HFFc6 (cell line): ENCODE measurements at places on chromosomes 3 and 15.

GRCh38 chr3:100796556-100796955, 87.3 kb downstream of the TFG start:
- DNase-seq = peak; percentile 22

DNA sequence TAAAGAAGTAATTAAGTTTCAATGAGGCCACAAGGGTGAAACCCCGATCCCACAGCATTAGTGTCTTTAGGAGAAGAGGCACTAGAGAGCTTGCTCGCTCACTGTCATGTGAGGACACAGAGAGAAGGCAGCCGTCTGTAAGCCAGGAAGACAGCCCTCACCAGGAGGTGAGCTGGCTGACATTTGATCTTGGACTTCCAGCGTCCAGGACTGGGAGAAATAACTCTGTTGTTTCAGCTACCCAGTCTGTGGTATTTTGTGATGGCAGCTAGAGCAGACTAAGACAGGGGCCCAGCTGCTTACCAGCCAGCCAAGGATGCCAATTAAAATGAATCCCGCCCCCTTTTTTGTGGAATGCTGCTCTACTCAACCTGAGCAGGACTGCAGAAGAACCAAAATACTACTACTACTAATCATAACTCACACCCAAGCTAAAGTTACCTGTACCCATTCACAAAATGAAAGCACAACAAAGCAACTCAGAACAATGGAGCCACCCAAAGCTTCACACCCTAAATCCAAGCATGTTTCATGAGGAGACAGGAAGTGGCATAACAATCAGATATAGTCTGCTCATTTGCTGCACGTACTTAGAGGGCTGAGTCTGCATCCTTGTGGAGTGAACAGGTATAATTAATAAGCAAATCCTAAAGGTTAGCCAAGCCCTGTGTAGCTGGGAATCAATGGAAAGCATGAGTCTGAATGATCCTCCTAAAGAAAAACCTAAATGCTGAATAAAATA, 35.6 kb upstream of the RHCG start:
- no peak for DNase-seq

DNA sequence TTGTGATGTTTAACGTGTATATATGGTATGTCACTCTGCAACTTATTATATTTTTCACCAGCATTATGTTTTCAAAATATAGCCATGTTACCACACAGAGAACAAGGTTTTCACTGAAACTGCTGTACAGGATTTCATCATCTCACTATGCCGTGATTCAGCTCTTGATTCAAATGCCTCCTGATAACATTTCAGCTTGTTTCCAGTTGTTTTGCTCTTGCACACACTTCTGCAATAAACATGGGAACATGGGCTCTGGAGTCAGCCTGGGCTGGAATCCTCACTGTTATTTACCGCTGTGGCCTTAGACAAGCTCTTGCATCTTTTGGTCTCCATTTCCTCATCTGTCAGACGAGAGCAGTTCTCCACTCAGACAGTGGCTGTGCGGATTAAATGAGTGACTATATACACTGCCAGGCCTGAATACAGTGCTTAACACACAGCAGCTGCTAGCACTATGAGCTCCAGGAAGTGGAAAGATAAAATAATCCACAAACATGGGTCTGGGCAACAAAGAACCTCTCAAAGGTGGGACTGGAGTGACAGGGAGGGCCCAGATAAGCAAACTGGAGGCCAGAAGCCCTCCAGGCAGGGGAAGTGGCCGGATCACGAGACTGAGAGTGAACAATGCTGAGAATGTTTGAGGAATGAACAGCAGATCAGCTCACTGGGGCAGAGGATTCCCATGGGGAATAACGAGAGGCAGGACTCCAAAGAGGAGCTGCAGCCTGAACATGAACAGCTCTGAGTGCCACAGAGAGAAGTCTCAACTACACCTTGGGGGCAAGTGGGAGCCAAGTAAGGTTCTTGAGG, 17.7 kb downstream of the NTRK3 start:
- DNase-seq = no peak

DNA sequence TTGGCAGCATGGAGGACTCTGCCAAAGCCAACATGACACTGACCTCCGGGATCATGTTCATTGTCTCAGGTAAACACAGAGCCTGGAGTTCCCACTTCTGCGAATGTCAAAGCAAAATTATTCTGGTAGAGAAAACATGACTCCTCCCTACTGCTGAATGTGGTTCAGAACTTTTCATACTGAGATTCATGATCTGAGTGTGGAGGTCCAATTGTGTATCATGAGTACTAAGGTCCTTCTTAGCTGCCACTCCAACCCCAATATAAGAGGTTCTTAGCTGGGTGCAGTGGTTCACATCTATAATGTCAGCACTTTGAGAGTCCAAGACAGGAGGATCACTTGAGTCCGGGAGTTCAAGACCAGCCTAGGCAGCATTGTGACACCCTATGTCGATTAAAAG, 13.8 kb downstream of the CLDN18 start:
- no peak for DNase-seq

GRCh38 chr15:89999676-90000185, 1.4 kb upstream of the ZNF710 start:
- peak; percentile 6 for DNase-seq

GRCh38 chr15:100529556-100529955, 806 bp upstream of the CERS3 start:
- DNase-seq = no peak

DNA sequence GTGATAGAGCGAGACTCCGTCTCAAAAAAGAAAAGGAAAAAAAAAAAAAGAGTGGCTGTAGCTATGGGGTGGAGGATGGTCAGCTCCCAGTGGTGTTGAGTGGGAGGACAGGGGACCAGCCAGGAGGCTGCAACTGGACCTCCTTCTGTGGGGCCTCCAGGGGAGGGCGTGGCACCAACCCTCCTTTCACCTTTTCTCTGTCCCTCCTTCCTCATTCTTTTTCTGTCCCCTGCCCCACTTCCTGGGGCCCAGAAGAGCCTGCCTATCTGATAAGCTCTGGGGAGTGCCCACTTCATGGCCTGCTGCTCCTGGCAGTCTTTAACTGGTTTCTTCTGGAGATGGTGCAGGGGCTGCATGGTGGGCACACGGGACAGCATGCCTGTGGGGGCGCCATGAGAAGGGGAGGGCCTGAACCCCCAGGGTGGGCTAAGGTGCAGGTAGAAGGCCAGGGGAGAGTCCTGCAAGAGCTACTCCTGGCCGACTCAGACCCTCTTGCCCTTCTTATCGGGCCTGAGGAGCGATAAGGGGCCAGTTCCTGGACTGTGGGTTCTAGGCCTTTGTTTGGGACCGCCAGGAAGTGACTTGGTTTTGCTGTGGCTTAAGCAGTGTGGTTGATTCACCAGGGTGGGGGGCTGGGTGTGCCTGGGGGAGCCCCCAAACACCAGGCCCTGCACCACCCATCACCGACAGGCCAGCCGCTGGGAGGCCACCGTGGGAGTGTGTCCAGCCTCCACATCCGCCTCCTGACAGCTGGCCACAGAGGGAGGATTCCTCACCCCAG, 49.4 kb upstream of the FLNB start:
- DNase-seq = no peak

DNA sequence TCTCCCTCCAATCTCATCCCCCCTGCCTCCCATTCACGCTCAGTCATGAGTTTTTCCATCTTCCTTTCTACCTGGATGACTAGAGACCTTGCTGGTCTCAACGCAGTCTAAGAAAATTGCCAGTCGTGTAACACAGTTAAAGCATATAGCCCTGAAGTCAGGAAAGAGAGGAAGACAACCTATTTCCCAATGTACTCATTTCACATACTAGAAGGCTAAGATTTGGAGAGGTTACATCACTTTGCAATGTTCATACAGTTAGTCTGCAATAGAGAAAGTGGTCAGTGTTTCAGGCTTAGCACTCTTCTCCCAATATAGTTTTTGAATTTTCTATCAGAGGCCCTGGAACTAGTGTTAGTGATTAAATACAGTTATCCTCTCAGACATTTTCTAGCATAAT, 278.6 kb downstream of the EDEM1 start:
- DNase-seq = no peak

DNA sequence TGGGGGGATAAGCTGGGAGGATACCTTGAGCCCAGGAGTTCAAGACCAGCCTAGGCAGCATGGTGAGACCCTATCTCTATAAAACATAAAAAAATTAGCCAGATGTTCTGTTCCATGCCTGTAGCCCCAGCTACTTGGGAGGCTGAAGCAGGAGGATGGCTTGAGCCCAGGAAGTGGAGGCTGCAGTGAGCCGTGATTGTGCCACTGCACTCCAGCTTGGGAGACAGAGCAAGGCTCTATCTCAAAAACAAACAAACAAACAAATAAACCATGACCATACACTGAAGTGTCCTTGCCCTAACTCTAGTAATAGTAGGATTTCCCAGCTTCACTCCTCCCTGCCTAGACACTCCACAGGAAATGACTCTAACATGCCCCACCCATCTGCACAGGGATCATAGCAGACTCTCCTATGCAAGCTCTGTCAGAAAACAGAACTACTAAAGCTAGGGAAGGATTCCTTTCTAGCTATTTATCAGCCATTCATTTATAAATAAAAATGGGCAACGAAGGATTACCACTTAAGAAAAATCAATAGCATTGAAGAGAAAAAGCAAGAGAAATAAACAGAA, 4.6 kb downstream of the ERICH6 start:
- DNase-seq = peak; percentile 26

DNA sequence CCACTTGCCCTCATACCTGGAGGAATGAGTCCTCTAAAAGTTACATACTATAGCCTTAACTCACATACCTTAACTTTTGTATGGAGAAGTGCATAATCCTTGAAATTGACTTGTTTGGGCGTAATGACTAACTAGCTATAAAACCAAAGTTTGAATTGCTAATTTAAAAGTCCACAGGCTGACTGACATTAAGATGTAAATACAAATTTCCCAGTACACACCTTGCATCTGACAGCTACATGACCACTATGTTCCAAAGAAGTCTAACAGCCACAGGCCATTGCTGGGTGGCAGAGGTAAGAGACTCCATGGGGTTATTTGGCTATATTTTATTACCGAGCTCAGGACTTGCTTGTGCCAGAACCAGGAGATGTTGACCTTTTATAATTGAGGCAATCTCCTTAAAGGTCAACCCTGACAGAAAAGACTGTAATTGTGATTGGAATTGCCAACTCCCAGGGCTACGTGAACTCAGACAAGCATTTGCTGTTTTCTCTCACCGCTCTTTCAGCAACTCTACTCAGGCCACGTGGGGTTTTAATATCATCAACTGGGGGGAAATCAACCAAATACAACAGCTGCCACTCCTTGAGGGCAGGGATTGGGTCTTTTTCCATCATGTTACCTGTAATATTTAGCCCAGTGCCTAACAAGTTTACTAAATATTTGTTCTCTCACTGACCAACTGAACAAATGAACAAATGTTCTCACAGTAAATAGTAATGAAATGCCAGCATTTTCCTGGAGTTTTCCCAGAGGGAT, 139.9 kb downstream of the SEMA6D start:
- no peak for DNase-seq

DNA sequence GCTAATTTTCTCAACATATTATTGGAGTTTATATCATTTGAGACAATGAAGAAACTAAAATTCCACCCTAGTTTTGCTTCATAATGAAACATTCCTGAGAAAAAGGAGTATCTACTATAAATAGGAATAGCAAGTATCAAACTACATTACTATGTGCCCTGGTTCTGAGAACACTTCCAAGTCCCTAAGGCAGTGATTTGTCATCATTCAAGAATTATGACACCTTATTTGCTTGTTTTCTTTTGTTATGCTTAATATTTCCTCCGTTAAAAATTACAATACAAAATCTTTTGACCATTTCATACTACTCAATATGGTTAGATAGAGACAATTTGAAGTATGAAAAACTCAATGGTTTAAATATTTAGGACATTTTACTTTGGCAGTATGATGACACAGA, 707.8 kb upstream of the GOLIM4 start:
- DNase-seq = peak; percentile 11

- no peak for DNase-seq
Measured at GRCh38 chr3:39211332-39212130, 19.1 kb upstream of the XIRP1 start.

GRCh38 chr3:34012102-34012461, 213.7 kb downstream of the PDCD6IP start:
- DNase-seq = peak; percentile 97

DNA sequence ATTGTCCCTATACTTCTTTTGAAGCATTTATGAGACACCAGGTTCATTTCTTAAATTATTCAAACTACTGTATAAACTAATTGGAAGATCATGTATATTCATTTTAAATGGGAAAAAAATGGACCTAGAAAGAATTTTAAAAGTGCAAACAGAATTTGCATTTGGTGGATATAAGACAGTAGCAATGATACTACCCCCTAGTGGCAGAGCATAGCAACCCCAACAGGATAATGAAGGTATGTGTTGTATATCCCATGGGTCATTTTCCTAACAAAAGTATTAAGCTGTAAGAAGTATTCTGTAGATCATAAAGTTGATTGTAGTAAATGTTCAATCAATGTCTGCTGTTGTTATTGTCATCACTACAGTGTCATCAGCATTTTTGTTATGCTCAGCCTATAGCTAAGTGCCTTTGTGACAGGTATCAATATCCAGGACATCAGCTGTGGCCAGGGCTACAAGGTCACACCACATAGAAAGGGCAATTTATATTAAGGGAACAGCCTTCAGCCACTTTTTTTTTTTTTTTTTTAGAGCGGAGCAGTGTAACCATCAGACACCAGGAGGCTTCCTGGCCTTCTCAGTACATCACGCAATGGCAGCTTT, 175.8 kb downstream of the FOXB1 start:
- DNase-seq = peak; percentile 56

GRCh38 chr15:96629511-96629910, 299.0 kb downstream of the NR2F2 start:
- no peak for DNase-seq

DNA sequence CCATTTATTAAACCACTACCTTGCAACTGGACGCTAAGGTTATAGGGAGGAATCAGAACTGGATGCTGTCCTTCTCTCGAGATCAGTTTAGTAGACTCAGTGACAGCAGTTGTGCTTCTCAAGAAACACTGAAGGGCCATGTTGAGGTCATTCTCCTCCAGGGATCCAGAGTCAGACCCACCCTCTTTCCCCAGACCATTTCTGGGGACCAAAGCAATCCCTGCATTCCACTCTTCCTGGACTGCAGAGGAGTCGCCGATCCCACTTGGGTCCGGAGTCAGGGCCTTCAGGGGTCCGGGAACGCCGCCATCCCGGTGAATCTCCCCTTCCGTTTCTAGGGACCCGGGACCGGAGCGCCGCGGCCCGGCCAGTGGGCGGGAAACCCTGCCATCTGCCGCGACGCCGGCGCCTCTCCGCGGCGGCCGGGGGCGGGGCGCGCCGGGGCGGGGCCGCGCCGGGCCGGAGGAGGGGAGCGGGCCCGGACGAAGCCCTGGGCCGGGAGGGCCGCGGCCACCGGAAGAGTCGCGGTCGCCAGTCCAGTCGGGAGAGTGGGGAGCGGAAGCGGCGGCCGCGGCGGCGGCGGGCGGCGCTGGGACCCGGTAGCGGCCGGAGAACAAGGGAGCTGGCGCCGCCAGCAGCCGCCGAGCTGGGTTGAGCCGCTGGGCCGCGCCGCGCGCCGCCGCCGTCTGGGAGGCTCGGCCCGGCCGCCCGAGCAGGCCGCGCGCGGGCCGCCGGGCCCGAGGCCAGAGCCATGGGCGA, at the start of gene DVL3:
TSS of gene DVL3 (plus strand) at position 493 of the 759 bp plus-strand sequence. CDS start at position 752, 259 bp downstream.
- peak; percentile 33 for DNase-seq

DNA sequence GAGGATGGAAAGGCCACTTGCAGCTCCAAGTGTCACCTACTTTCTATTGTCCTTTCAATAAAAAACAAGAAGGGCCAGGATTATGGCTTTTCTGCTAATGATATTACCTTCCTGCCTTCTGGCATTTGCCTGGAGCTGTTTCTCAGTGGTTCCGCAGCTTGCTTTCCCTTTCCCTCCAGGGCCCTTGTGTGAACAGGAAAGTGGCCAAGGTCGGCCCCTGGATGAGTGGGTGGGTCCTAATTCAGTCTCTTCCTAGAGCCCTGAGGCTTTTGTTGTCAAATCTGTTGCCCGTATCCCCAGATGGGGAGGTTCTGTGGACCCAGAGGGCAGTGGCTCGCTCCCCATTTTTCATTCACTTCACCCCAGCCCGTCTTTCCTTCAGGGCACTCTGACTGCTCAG, 64.2 kb upstream of the UMPS start:
- no peak for DNase-seq
